A673 (cell line): ENCODE measurements at places on chromosomes 3 and 15. TPM values are rescaled to one million over a fixed set of nuclear protein-coding genes. Genes with fewer than 3 reads are reported as not detected.
A peak's percentile ranks its signal among the peaks of the same experiment; 100 is the strongest.

GRCh38 chr3:73427048-73427706, 197.6 kb downstream of the PDZRN3 start:
- no peak for DNase-seq

DNA sequence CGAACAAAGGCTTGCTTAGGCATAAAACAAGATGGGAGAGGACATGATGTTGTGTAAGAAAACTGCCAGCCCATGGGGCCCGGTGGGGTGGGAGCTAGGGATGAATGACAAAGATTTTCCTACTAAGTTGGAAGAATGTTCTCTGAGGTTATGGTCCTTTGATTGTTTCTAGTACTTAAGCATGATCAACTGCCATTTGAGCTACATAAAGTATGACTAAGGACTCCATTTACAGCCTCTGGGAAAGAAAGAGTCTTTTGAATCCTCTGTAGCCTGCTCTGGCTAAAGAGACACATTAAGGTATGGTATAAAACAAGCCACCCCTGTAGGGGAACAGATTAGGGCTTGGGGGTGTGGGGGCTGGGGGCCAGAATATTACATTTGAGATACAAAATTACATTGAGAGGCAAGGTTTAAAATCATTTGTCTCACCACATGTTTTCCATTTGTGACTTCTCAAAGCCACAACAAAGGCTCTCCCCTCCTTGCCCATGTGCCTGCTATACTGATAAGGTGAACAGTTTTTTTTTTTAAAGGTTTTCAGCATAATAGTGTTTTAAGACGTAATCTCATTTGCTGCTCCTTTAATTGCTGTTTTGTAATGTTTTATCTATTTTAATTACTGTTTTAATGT, 323.4 kb downstream of the CHST2 start:
- DNase-seq: no peak

DNA sequence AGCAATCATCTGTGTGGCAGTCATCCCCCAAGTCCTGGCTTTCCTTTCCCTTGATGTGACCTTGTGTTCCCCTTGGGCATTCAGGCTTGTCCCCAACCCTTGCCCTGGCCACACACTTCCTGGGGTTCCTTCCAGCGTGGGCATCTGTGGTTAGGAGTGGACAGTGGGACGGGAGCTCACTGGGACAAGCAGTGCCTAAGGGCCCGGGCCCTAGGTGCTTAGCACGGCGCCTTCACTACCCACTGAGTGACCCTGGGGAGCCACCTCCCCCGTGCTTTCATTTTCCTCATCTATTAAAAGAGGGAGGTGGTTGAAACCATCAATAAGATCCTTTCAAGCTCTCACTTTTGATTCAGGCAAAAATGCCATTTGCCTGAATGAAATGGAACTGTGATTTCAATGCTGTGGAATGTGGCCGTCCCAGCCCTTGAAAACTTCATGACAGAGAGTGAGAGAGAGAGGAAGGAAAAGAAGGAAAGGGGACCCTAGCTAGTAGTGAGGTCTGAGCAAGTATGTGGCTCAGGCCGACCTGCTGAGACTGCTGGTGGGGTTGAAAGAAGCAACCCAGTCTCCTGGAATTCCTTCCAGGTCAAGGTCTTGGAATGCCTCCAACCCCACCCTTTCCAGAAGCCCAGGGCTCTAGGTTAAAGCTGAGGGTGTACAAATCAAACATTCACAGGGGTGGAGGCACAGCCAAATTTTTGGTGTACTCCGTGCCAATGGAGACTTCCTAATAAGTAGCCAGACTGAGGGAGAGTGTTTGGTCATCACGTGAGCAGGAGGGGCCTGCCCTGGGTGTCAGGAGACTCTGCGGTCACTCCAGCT, 302.9 kb downstream of the TLE3 start:
- DNase-seq: no peak

BFSP2 gene
- total RNA-seq: not detected in 2 replicates

OR5K1 gene
- not detected in 2 replicates for total RNA-seq

RAB6B gene
- total RNA-seq: 0.86 and 0.87 TPM in 2 replicates

GRCh38 chr15:46365572-46365971, 730.7 kb downstream of the SQOR start:
- DNase-seq: peak; percentile 75

GRCh38 chr15:70855764-70856163, 1.8 kb upstream of the LARP6 start:
- no peak for DNase-seq

DNA sequence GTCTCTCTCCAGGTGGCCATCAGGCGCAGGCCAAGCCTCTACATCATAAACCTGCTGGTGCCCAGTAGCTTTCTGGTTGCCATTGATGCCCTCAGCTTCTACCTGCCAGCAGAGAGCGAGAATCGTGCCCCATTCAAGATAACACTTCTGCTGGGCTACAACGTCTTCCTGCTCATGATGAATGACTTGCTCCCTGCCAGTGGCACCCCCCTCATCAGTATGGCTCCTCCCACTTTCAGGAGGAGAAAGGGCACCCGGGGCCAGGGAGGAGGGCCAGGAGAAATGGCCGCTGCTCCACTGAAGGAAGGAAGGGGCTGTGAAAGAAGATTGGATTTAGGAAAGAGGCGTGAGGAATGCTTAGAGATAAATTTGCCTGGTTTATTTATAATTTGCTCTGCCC, 6.6 kb downstream of the HTR3C start:
- no peak for DNase-seq

RTP3 gene
- total RNA-seq: not detected in 2 replicates

GRCh38 chr3:13248640-13249039, 171.5 kb downstream of the NUP210 start:
- DNase-seq: no peak

DNA sequence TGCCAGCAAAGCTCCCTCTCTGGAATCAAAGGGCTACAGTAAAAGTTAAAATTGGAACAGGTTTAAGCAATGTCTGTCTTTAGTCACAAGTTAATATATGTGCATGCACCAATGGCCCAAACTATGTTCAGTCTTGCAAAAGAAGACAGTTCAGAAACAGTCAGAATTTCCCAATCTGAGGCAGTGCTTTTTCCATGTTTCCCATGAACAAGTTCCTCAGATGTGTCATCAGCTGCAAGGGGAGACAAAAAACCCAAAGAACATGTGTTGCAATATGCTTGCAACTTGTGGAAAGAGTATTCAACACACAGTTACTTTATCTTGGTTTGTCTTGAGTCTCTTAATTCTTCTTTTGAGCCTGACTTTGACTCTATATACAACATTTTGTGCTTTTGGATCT, 148.4 kb downstream of the USP13 start:
- no peak for DNase-seq

KCNMB2 gene
- total RNA-seq: not detected in 2 replicates

LRRN1 gene
- not detected in 2 replicates for total RNA-seq

DNA sequence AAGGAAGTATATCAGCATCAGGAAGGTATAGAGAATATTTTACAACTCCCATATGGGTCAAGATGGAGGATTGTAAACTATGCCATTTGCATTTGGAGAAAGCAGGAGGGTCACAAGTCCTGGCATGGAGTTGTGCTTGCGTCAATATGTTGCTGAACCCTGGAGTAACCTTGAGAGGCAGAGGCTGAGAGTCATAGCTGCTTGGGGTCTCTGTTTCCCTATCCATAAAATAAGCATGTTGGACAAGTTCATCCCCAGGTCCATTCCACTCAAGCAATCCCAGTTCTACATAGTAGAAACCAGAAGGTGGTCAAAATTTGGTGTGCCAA, 273.6 kb downstream of the MECOM start:
- no peak for DNase-seq

SNX1 gene
- 94.5 and 104 TPM in 2 replicates for total RNA-seq

HYKK gene
- 0.37 TPM in 1 of 2 replicates, not detected in the other for total RNA-seq

ECE2 gene
- total RNA-seq: not detected in 2 replicates

GRCh38 chr3:112721231-112721630, 80.3 kb upstream of the CCDC80 start:
- no peak for DNase-seq

DNA sequence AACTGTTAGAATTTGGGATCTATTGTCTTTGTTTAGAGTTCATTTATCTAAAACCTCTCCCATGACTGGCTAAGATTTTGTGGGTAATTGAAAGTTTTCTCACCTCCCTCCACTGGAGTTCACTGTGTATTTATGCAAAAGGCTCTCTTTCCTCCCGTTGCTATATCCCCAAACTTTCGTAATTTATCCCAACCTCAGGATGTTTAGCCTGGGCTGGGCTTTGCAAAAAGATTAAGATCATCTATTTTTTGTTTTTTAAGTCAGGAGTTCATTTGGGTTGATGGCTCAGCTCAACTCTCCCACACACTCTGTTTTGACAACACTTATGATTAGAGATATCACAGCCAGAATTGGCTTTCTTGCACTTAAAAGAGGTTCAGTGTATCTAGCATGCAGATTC, 27.0 kb downstream of the SUCNR1 start:
- DNase-seq: no peak

DNA sequence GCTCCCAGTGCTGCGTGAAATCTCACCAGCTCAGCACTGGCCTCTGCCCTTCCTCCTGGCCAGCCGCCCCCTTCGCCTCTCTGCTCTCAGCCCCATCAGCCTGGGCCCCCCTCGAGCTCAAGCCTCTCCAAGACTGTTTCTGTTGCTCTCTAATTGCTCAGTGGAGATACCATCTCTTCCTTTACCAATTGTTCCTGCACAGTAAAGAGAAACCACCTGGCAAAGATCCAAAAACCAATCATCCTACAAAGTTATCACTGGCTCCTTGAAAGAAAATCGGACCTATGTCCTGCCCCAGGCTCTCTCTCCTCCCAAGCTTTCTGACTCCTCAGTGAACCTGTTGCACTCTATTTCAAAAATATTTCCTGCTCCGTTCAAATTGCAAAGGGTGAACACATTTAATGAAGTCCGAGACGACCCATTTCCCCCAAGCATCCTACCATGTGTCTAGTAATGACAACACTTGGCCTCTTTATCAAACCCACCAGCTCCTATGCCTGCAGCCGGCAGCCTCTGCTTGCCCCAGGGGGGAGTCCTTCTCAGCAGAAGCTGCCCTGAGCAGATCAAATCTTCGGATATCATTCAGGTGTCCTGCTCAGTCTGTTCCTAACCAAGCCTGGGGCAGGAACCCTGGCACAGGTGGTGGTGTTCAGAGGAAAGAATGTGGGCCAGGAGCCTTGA, 53.7 kb upstream of the FAM174B start:
- peak; percentile 37 for DNase-seq

DNA sequence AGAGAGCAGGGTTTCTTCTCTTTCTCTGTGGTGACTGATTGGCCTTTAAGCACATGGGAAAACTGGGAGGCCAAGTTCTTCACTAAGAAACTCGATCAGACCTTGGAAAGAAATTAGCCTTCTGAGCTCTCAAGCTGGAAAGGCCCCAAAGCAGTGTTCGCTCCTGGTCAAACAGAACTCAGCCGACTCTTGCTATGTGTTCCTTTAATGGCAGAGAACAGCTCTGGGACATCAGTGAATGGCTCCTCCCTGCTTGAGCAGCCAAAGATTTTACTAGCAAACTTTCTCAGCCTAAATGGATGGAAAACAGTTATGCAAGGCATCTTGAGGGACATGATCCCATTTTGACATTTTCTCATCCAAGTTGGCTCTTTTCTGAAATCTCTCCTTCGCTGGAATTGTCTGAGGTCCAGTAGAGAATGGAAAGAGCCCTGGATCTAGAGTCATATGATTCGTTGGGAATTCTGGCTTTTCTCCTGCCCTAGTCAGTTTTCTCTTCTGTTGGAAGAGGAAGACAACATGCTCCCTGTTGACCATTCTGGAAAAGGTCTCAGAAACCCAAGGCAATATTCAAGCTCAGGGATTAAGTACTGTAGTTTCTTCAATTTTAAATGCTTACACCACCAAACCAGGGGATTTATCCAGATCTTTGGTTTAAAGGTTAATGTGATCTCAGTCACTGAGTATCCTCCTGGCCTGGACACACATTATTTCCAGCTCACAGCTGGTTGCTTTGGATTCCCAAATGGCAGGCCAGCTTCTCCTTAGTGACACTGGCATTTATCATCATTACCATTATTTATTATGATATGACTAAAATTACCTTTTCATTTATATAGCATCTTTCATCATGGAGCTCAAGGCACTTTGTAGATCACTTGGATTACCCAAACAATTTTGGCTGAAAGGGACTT, 319.6 kb downstream of the AGBL1 start:
- DNase-seq: no peak

- DNase-seq: peak; percentile 40
Observed at GRCh38 chr3:98259-98654, 98.3 kb upstream of the CHL1 start.

KBTBD12 gene
- total RNA-seq: not detected in 2 replicates

GRCh38 chr3:116340680-116341216, 104.5 kb downstream of the LSAMP start:
- no peak for DNase-seq
